ENCODE measurements at places on chromosomes 5 and 9.
A peak's percentile ranks its signal among the peaks of the same experiment; 100 is the strongest.

DNA sequence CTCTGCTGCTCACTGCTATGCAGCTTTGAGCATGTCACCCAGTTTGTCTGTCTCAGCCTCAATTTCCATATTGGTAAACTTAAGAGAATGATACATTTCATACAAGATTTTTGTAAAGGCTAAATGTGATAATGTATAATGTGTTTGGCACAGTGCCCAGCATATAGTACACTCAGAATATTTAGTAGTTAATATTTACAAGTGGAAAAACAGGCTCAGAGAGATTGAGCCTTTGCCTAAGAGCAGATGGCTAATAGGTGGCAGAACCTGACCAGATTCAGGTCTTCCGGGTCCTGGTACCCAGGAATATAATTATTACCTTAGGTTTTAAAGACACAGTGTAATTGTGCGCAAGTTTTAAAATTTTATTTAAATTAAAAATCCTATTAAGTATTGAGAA, 46.8 kb upstream of the KIAA1958 start:
- no peak for DNase-seq

DNA sequence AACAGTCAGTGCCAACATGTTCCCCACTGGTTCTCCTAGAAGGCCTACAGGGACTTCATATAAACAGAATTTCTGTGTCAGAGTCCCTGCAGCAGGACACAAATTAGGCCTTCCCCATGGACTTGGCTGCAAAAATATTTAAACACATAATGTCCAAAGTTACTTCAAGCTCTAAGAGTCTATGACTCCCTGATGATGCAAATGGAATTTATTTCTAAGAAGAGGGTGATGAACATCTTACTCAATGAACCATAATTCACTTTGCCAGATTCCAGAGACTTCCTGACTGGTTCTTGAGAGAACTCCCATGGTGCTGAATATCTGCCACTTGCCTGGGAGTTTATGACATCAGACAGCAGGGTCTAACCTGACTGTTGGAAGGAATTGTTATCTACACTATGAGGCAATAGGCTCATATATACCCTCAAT, 32.7 kb upstream of the ADRA1B start:
- no peak for DNase-seq

- DNase-seq = no peak
Observed at GRCh38 chr5:88877826-88878225, 5.2 kb downstream of the MEF2C start.

DNA sequence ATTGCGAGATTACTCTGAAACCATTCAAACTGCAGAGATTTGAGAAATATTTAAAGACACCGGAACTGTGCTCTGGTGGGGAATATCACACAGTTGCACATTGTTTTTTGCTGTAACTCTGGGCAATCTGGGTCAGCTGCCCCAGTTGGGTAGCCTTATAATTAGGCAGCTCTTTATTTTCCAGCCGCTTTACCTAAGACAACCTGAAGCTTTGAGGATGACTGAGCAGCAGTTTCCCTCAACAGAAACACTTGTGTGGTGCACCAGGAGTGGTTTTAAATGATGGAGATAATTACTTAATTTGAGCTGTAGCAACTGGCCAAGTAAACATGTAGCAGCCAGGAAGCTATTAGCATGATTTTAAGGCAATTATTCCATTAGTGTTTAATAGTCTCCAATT, 2.9 kb downstream of the PLCXD3 start:
- DNase-seq = no peak

DNA sequence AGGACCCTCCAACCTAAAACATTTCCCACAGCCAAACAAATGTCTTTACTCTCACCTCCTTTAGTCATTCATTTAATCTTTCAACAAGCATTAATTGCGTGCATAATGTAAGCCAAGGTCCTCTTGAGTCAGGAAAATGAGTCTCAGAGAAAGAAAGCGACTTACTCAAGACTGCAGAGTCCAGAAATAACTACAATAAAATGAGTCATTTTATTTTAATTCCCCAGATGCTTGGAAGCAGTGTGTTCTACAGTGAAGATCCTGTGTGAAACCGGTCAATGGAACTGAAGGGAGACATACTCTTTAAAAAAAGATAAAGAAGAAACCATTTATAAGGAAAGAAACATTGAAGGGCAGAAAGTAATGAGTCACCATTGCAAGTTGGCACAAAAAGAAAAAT, 513.7 kb downstream of the CDK5RAP2 start:
- no peak for DNase-seq

GRCh38 chr5:17114233-17114632, 103.2 kb upstream of the BASP1 start:
- no peak for DNase-seq

DNA sequence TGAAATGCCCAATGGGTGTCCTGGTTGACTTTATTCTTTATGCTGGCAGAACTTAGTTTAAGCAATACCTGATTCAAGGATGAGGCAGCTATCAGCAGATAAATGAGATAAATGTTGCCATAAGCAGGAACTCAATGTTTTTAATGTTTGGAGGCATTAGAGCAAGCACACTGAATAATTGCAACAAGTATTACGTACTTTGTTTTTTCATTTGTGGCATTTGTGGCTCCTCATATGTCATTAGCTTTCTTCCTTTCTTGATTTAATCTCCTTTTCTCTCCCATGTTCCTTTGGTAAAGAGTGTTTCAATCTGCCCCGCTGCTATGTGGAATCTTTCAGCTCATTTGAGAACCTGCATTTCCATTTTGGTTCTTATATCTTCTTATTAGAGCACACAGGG, 6.4 kb upstream of the NR3C1 start:
- no peak for DNase-seq

GRCh38 chr5:77369566-77369965, 122.5 kb downstream of the WDR41 start:
- DNase-seq = no peak

- no peak for DNase-seq
Observed at GRCh38 chr5:132239776-132240175, 12.1 kb upstream of the P4HA2 start.

DNA sequence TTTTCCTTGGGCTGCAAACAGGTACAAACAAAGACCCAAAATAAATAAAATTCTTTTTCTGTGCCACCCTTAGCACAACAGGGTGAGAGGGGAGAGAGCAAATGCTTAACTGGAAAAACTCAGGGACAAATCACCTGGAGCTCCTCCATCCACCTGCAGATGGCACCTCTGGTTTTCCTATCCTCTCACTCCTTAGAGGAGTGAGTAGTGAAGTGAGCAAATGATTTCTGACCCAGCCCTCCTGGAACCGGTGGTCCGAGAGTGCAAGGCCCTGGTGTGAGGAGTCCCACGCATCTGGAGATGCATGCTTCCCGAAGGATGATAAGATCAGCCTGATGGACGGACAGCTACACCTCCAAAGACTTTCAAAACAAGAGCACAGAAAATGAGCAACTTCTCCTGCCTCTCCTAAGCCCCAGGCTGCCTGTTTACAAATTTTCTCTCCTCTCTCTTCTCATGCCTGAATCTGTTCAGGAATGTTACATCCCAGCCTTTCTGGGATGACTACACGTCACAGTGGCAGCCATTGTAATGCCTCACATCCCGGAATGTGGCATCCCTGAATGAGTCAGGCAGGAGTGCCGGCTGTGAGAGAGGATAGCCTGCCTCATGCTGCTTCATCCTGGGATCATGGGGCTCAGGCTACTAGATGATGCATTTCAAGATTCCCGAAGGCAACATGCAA, 86.4 kb downstream of the ADRB2 start:
- DNase-seq = no peak

- no peak for DNase-seq
Observed at GRCh38 chr5:159179529-159180305, 29.6 kb downstream of the RNF145 start.

GRCh38 chr5:105849701-105850100, 1821.0 kb downstream of the EFNA5 start:
- DNase-seq = no peak

GRCh38 chr5:38245307-38245706, 13.1 kb upstream of the EGFLAM start:
- DNase-seq = no peak

- no peak for DNase-seq
Observed at GRCh38 chr5:15574806-15575325, 74.9 kb downstream of the FBXL7 start.

DNA sequence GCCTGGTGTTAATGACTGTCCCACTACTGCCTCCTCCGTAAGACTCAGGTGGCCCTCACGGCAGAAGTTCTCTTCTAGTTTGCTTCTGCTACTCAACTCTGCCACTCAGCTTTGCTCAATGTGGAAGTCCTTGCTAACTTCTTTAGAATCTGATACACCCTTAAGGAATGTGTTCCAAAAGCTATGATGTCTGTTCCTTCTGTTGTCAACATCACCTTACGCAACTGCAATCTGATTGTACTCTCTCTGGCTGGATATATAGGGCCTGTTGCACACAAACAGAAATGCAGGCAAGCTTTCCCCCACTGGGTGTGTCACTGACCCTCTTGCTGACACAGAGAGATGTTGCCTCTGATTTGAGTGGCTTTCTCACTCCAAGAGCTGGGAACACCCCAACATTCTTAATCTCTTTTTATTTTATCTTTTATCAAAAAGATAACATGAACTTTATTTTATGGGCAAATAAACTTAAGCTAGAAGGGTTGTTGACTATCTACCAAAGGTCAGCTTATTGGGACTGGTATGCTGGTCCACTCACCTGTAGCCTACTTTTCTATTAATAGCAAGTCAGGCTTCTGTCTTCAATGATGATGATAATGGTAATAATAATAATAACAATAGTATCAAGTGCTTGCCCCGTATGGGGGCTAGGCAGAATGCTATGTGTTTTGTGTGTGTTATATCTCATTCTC, 25.2 kb downstream of the TMEM252 start:
- no peak for DNase-seq

GRCh38 chr5:151618907-151619306, 27.8 kb upstream of the FAT2 start:
- DNase-seq = no peak

GRCh38 chr9:96619491-96620180, at the start of gene CDC14B:
Gene CDC14B, minus strand, starts transcription at chr9:96619843. Its CDS starts 465 bp downstream, at chr9:96619378.
- peak; percentile 74 for DNase-seq

- no peak for DNase-seq
Observed at GRCh38 chr9:128096616-128097536, 28.8 kb downstream of the SLC25A25 start.

GRCh38 chr5:125293223-125293622, 546.8 kb upstream of the ZNF608 start:
- no peak for DNase-seq

DNA sequence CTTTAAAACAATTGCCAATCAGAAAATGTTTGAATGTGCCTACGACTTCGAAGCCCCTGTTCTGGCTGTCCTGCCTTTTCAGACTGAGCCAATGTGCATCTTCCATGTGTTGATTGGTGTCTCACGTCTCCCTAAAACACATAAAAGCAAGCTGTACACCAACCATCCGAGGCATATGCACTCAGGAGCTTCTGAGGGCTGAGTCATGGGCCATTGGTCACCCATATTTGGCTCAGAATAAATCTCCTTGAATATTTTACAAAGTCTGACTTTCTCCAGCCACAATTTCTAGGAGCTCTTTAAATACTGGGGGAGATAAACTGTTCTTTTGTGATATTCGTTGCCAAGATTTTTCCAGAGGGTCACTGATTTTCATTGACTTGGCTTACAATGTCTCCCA, 53.9 kb downstream of the C9orf57 start:
- no peak for DNase-seq

- no peak for DNase-seq
Observed at GRCh38 chr5:107002115-107002514, 668.6 kb downstream of the EFNA5 start.

GRCh38 chr5:119743927-119744326, 114.6 kb downstream of the FAM170A start:
- DNase-seq = no peak

DNA sequence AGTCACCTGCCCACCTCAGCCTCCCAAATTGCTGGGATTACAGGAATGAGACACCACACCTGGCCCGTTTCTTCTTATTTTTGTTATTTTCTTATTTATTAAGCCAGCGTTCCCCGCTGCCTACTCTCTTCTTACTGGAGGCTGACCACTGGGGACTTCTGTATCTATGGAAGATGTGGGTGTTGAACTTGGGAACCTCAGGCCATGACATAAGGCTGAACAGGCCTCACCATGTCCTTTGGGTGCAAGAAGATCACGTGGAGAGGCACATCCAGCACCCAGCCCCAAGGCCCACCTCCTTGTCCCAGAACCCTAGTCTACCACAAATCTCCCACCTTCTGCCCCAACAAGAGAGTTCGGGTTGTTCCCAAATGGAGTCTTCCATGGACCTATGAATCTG, 59.4 kb upstream of the NEK6 start:
- DNase-seq = no peak

DNA sequence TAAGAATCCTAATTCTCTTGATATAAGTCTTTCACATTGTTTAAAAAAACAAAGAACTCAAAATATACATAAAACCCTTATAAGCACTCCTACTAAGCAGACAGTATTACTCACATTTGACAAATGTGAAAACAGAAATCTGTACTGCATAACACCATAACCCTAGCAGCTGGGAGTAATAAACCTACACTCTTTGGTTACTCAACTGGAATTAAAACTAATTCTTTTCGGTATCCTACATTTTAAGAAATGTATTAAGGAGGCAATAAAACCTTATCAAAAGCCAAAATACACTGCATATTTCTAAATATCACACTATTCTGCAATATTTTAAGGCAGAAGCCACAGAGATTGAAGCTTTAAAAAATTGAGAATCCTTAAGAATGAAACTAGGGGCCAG, 6.8 kb downstream of the AUH start:
- no peak for DNase-seq

DNA sequence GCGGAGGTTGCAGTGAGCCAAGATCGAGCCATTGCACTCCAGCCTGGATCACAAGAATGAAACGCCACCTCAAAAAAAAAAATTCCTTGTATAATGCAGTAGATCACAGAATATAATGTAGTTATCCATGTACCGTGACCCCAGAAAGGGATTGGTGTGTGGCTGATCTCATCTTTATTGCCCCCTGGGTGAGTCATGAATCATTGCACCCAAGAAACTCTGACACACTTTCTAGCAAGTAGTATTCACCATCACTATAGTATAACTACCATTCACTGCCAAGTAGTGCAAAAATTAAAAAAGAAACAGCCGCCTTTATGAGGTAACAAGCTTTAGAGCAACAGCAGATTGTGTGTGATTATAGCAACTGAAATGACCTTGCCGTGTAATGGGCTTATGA, 23.7 kb upstream of the ANKH start:
- DNase-seq = no peak

- no peak for DNase-seq
Observed at GRCh38 chr9:23674016-23674585, 151.9 kb downstream of the ELAVL2 start.

DNA sequence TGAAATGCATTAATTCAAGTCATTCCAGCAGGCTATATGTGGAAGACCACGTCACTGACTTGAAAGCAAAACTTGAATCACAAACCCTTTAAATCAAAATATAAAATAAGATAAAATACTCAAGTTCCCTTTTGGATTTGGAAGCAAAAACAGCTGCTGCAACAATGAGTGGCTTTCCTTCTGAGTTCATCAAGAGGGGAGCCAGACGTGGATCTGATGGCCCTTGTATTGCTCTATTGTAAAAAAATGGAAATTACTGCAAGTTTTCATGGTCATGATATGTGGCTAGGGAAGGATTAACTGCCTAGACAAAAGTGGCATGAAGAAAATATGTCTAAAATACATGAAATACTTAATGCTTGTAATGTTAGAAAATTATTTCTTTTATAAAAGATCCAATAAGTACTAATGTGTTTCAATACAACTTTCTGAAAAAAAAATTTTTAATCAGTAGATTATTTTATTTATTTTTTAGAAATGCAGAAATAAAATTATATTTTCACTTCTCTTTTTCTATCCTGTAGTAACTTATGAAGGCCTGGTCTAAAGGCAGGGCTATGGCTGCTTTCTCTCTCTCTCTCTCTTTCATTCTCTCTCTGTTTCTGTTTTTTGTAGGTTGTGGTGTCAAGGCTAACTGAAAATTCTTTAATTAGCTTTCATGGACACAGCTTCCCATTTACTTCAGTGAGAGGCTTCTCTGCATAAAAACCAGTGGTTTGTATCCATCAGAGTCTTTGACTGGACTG, 24.0 kb downstream of the LIX1 start:
- DNase-seq = no peak

Data from activated naive CD8-positive, alpha-beta T cell treated with anti-CD3 and anti-CD28 coated beads, Interleukin-2, amount 50 U/mL, for 24 hours (primary cell).